ENCODE measurements at places on chromosomes 1 and 21.

DNA sequence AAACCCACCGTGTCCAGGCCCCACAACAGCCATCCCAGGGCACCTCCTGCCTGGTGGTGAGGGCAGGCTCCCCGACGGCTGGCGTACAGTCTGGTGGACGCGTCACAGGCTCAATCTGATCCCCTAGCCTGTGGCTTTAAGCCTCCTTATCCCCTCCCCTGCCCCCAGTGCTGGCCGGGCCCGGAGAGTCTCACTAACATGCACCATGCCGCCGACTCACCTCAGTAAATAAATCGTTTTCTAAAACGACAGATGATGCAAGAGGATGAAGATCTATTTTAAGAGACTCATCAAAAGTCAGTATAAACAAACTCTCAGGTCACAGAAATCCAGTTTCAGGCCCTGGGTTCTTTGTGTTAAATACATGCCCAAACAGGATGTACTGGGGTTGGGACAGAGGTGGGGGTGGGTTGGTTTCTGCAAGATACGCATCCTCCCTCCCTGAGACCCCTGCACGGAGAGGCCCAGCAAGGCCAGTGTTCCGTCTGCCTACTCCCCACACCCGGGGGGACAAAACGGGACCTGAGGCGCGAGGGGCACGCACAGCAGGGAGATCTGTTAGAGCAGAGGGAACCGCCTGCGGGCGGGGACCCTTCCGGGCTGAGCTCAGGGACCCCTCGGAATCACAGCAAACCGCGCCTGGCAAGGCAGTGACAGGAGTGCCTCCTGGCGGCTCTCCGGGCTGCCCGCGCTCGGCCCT is 3.1 kb downstream of the PANK4 start:
- DNase-seq: no peak

DNA sequence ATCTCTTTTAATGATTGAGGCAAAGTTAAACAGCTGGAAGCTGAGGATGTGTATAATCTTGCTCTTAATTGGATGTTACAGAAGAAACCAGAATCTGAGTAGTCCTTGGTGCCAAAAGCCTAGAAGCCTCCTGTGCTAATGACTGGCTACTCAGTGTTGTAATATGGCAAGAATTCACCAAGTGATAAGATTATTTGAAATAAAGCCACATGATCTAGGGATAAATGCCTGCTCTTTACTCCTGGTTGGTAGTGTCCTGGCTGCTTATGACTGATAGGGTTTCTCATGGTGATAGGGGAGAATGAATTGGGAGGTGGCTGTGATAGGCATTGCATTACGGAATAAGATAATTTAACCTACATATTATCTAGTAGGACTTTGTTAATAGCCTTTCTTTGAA is 13.6 kb upstream of the MAB21L3 start:
- DNase-seq: no peak

DNA sequence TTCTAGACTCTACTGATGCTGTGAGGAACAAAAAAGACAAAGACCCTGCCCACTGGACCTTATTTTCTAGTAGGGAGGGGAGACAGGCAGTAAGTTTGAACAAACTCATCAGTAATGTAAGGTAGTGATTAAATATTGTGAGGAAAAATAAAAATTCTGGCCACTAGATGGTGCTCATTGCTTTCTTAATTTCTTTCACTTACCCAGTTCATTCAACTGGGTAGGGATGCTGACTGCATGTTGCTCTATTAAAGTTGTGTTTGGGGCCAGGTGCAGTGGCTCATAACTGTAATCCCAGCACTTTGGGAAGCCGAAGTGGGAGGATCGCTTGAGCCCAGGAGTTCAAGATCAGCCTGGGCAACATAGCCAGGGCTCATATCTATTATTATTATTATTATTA is 6.3 kb upstream of the KYAT3 start:
- DNase-seq: no peak

- no peak for DNase-seq
Measured at GRCh38 chr1:50894340-50894739, 65.7 kb downstream of the FAF1 start.

GRCh38 chr1:100730130-100730529 is 10.6 kb downstream of the VCAM1 start:
- no peak for DNase-seq

- DNase-seq: no peak
Measured at GRCh38 chr1:89310976-89311375, 38.3 kb upstream of the GBP5 start.

GRCh38 chr1:43605766-43606165 is 44.2 kb upstream of the KDM4A start:
- no peak for DNase-seq

Measured in 8988T (cell line).